ENCODE measurements at places on chromosomes 1 and 21.

GRCh38 chr1:195939844-195940243, 668.4 kb downstream of the KCNT2 start:
- DNase-seq = no peak

GRCh38 chr1:4308806-4309205, 345.6 kb upstream of the AJAP1 start:
- DNase-seq = no peak

DNA sequence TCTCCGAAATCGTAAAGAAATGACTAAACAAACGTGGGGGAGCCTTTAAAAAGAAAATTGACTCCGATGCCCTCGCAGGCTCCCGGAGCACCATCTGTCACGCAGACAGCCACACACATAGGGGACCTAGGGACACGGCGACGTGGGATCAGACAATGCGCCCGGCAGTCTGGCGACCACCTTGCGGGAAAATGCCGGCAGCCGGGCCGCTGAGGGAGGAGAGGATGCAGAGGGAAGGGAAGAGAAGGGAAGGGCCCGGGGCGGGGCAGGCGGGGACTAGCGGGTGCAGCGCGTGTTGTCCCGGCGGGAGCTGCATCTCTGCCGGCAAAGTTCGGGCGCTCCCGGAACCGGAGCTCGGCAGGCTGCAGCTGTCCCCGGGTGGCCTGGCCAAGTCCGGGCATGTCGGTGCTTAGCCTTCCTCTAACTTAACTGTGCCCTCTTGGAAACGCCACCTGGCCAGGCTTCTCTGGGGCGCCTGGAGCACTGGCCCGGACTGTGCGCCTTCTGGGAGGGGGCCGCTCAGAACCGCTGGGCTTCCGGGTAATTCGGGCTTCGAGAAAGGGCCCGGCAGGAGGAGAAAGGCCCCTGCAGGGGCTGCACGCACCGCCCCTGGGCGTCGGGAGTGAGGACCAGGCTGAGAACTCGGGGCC, 1.8 kb downstream of the NHLH2 start:
- DNase-seq = no peak

DNA sequence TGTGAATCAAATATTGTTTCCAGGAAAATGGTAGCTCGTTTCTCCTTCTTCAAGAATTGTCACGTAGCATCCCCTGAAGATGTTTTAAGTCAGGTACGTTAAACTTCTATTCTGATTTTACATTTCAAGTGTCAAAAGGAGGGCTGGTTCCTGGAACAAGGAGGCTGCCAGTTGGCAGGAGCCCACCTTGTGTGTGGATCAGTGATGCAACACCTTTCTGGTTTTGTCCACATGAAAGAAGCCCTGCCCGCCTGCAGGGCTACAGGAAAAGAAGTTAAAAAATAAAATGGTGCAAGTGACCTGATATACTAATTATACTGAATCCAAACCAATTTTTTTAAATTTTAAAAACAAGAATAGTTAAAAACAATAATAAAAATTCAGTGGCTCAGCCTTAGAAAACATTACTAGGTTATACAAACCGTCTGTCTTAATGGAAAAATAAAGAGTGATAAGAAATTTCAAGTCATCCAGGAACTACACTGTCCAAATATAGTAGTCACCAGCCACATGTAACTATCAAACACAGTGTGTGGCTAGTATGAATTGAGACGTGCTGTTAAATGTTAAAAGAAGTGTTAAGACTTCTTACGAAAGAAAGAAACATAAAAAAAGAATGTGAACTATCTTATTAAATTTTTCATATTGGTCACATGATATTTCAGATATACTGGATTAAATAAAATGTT, 123.1 kb downstream of the APP start:
- no peak for DNase-seq

DNA sequence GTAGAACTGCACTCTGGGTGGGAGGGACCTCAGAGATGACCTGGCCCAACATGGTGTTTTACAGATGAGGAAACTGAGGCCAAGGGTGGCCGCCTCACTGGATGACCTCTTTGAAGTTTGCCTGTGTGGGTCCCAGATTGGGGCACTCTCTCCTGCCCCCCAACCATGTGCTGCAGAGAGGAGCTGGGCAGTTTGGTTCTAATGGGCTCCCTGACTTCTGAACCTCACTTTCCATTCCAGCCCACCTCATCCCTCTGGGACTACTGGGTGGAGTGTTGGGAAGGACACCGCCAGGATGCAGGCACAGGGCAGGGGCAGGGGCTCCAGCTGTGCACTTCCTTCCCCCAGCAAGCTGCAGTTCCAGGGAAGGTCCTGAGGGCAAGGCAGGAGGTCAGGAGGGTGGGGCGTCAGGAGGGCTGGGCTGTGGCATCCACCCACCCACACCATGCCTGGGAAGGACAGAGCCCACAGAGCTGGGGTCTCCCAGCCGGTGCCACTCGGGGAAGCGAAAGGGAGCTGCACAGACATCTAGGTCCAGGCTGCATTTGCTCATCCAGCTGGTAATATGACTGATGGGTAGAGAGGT, 10.3 kb upstream of the EPS8L3 start:
- DNase-seq = no peak

DNA sequence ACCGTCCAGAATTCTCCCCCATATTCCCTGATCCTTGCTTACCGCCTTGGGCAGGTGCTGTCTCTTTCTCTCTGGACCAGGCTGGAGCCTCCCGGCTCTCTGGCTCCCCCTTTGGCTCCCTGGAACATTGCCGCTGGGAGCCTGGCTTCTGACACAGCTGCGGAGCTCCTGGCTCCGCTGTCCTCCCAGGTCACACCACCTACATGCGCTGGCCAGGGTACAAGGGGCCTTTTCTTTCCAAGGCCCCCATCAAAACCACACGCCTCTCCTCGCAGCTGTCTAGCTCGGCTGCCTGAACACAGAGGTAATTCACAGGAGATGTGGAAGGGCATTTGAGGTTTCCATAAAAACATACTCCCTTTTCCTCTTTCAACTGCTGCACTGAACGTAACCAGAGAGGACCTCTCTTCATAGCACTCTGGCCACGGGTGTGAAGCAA, 7.5 kb upstream of the ZNF648 start:
- no peak for DNase-seq

GRCh38 chr1:74357150-74357549, 122.0 kb downstream of the TNNI3K start:
- no peak for DNase-seq

GRCh38 chr1:223052931-223053330, 90.1 kb downstream of the TLR5 start:
- DNase-seq = no peak

DNA sequence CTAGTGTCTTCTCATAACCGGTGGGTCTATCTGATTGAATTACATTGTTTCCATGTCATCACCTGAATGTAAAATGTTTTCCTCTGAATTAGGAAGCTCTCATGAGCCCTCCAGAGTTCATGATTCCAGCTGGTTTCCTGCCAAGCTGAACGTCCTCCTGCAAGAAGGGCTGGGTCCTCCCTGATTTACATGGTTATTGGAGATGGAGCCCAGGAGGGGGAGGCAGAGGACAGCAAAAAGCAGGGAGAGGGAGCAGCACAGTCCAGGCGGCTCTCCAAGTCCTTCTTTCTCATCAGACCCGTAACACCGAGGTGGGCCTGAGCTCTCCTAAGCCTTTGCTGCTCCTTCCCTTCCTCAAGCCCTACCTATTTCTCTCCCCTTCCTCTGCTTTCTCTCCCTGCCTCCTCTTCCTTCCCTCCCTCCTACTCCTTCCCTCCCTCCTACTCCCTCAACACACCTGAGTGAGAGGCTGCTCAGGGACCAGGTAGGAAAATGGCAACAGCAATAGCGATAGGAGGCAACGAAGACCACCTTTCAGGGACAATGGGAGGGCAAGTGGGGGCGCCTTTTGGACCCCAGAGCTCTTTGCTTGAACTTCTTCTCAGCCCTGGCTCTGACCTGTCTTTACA, 265.9 kb downstream of the PRDM2 start:
- no peak for DNase-seq

DNA sequence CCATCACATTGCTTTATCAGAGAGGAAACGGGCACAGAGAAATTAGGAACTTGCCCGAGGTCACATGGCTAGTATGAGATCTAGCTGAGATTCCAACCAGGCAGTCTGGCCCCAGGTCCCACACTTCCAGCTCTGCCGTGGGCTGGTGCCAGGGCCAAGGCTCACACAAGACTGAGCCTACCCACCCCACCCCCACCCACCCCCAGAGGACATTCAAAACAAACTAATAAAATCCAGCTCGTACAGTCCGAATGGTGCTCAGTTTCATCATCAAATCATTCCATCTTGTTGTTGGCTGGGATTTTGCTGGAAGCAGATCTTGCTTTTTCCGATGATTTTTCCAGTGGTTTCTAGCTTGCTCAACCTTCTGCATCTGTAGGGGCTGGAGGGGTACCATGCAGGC, 27.9 kb downstream of the MATN1 start:
- no peak for DNase-seq

Data from cortex of kidney (tissue), 1 donor.